T-cell (primary cell): ENCODE measurements at places on chromosomes 12 and 14.

DNA sequence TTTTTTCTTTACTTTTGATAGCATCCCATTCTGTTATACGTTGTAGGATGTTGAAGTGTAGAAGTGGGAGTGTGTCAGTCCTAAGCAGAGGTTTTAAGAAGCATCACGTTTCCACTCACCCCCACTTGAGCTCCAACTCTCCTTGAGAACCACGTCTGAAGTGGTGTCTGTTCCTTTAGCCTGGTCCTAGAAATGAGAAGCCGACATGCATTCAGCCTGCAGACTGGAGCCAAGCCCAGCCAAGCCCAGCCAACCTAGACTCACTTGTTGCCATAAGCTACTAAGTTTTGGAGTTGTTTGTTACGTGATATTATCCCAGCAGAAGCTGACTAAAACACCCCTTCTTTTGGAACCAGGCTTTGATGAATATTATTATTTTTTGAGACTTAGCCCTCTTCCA lies 4.4 kb upstream of the ELK3 start:
- DNase-seq = no peak

- DNase-seq = no peak
Measured at GRCh38 chr12:6430124-6430989, 14.4 kb upstream of the CD27 start.

DNA sequence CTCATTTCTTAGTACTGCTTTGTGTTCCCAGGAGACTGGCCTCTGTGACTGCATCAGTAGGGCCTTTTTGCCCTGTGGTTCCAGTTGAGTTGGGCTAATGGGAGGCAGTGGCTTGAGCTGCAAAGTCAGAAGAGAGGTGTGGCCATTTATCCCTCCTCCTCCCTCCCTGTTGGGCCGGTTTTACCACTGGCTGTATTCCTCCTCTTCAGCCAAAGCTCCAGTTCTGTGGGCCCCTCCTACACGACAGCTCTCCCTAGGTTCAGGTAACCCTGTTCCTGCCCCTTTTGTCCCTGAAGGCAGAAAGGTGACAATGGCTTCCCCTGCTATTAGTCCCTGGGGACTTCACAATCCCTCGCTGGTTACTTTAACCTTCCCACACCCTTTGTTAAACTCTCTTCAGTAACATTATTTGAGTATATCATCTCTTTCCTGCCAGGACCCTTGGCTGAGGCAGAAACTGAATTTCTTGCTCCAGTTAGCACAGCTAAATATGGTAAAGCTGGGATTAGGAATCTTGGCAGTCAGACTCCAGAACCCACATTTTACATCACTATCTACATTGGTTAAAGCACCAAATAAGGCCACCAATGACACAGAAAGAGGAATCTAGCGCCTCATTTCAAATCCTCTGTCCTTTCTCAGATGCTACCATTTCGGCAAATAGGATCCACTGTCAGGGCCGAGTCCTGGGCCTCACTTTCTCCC lies 121.9 kb upstream of the SLC35F4 start:
- DNase-seq = no peak

DNA sequence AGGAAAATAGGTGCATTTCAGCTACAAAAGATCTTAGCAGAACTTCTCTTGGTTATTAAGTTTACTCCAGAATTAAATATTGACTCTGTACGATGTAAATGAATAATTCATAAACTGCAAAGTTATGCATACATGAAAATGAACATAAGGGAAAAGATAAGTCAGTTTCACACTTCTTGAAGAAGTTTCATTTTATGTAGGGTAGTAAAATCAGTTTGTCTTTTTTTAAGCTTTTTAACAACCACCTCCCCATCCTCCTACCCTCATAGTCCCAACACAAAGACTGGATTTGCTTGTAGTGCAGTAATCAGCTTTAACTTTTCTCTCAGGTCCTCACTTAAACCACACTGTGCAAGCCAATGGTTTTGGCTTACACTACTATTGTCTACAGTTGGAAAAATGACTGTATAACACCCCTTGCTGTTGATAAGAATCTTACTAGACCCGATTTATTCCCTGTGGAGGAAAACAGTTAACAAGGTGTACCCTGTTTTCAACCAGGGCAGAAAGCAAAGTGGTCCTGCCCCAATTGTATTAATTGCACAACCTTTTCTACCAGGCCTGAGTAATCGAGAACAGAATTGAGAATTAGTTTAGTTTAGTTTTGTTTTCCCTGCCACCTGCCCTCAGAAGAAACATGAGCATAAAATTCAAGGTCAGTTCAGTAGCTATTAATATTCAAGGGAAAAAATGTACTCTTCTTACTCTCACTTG lies 44.1 kb downstream of the NIN start:
- no peak for DNase-seq

GRCh38 chr14:94401083-94401482 lies 12.7 kb upstream of the SERPINA1 start:
- DNase-seq = no peak

DNA sequence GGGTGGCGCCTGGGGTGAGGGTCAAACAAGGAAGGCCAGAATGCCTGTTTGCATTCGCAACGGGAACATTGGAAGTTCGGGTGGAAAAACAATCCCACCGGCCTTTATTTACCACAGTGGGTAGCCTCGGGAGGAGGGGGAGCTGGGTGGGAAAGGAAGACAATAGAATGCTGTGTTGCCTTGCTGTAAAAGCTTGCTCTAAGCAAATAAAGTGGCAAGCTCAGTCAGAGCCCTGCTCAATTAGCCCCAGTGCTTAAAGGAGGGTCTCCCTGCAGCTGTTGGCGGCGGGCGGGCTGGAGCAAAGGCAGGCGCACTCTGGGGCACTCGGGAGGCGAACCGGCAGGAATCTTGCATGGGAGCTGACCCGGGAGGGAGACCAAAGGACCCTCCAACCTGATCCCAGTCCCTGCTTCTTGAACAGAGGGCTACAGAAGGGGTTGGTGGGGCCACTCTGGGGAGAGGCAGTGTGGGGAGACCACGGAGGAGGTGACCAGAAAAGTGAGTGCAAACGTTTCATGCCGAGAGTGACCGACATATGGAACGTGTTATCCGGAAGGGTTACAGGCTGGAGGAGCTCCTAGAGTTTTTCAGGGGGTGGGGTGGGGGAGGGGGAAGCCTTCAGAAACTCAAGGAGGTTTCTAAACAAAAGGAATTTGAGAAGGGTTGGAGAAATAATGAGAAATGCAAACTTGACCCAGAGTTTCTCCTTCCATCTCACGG lies 48.5 kb downstream of the NTF3 start:
- DNase-seq = no peak

DNA sequence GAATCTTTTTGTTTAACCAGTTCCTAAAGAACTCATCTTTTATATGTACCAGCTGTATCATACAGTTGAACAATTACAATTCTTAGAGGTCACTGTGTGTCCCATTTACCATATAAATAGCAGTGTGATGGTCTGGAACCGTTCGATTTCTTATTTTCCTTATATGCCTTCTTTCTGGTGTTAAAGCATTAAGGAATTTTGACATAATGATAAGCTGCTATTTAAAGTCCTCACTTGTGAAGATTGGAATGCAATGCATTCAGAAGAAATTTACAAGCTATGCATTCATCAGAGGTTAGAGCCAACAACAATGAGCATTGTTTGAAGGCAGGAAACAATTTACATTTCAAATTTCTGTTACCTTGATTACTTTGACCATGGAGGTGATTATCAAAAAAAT lies 80.0 kb upstream of the PRICKLE1 start:
- no peak for DNase-seq

- DNase-seq = no peak
Measured at GRCh38 chr14:68749487-68750475, 43.1 kb downstream of the ZFP36L1 start.

DNA sequence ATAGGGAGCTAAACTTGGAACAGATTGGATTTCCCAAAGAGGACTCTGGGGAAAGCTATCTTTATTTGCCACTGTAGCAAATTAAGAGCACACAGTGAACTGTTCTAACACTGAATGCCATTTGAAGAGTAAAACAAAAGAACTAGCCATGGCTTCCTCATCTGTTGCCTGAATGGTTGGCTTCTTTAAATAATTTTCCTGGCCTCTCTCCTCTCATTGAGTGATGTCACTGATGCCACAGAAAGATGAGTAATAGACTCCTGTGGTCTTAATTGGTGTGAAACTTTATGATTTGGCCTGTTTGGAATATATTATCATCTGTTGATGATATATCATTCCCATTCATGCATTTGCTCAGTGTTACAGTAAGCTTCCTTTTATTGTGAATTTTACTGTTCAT lies 42.5 kb downstream of the WDR20 start:
- no peak for DNase-seq

DNA sequence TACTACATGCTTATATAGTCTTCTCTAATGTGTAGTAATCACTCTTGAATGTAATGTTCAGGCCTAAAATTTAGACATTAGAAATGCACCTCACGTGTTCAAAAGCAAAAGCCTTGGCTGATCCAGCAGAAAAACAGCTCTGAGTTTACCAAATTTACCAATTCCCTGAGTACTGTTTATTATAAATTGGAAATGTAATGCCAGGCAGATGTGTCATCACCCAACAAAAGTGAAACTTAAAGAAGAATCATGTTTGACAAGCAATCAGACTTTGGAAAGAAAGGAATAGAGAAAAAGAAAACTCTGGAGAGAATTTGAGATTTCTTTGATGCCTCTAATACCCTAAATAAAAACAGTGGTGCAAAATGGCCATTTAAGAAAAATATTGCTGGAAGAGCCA lies 26.5 kb upstream of the STRAP start:
- DNase-seq = no peak

DNA sequence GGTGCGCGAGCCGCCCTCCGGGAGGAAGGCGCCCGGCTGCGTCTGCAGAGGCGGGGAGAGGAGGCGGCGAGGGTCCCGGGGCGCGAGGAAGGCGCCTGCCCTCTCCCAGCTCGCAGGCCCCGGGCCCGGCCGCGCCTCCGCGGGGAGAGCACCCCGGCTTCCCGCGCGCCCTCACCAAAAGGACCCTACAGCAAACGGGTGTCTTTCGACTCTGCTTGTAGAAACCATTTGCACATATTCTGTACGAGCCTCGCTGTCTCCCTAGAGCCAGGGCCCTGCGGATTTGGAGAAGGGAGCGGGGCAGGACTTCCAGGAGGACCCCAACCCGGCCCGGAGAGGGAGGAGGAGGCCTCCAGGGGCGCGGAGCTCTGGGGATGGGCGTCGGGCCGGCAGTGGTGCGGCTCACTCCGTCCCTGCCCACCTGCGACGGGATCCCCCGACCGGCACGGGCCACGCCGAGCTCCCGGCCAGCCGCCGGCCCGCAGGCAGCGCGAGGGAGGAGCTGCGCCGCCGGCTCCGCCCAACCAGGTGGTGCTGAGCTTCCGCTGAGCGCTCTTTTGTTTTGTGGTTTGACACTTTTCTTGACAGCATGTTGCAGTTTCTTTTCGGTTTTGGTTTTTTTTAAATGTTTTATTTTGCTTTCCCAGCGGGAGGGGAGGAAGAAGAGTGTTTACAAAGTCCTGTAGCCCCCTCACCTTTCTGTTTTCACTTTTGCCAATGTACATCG lies 103.3 kb upstream of the FKBP4 start:
- DNase-seq = peak; percentile 29

DNA sequence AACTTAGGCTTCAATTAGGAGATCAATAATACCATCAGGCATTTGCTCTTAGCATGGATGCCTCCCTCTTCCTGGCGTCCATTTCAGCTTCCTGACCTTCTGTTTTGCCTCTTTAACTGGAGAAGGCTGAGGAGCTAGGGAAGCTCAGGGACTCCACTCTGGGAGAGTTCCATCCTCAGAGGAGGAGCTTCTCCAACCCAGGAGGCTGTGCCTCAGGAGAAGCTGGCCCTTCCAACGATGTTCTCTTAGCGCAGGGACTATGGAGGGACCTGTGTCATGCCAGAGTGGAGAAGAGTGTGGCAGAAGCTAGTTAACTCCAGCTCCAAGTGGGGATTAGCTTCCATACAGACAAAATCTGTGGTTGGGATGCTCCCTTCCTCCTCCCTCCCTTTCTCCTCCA lies 58.0 kb downstream of the KCNA5 start:
- DNase-seq = no peak

DNA sequence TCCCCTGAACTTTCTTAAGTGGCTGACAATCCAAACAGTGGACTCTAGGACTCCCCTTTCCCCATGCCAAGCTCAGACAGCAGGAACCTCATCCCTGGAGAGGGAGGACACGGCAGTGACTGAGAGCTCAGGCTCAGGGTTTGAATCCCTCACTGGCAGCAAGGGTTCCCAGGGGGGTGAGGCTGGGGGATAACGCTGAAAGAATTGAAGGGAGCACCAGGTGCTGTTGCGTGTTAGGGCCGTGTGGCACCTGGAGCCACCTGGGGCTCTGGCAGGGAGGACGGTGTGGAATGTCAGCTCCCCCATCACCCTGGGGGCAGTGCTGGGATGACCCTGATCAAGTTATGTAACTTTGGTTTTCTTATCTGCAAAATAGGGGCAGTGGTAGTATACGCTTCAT lies 40.1 kb downstream of the ANO2 start:
- no peak for DNase-seq

DNA sequence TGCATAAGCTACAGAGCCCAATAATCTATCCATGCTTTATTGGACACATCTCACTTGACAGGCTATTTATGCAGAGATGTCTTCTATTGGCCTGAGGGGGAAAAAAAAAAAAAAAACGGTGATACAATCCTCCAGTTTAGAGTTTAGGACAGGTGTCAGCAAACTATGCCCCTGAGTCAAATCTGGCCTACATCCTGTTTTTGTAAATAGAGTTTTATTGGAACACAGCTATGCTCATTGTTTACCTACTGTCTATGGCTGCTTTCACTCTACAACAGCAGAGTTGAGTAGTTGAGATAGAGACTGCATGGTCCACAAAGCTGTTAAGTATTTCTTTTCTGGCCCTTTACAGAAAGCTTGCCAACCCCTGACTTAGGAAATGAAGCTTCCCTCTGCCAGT lies 403.1 kb downstream of the C12orf75 start:
- DNase-seq = no peak

GRCh38 chr14:100849115-100849781 lies 23.3 kb downstream of the MEG3 start:
- no peak for DNase-seq

DNA sequence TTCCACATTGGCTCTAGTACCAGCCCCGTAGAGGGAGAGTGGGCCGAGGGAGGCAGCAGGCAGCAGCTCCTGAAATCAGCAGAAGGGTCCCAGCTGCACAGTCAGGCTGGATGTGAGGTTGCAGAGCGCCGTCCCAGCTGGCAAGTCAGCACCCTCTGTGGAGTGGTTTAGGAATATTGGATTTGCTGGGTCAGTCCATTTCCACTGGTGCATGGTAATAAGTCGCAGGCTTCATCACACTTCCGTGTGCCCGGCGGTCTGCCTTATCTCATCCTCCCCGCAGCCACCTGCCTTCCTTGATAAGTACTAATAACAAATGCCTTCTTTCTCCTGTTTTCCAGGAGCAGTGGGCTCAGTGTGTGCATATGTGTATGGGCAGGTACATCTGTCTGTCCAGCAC lies 112.9 kb downstream of the TSPAN9 start:
- DNase-seq = no peak

DNA sequence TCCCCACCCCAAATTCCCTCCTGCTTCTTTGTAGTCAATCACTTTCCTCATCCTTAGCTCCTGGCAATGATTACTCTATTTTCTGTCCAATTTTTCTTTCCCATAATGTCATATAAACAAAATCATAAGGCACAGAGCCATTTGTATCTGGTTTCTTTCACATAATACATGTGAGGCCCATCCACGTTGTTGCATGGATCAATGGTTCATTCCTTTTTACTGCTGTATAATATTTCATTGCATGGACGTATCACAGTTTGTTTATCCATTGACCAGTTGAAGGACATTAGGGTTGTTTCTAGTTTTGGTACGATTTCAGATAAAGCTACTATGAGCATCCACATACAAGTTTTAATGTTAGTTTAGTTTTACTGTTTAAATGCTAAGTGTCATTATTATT lies 13.7 kb upstream of the MED13L start:
- DNase-seq = no peak
